ENCODE measurements at places on chromosomes 4 and X. TPM values are rescaled to one million over a fixed set of nuclear protein-coding genes. Genes with fewer than 3 reads are reported as not detected.
A peak's percentile ranks its signal among the peaks of the same experiment; 100 is the strongest.

GRCh38 chr4:42671431-42672194, 14.7 kb upstream of the ATP8A1 start:
- no peak for DNase-seq

DNA sequence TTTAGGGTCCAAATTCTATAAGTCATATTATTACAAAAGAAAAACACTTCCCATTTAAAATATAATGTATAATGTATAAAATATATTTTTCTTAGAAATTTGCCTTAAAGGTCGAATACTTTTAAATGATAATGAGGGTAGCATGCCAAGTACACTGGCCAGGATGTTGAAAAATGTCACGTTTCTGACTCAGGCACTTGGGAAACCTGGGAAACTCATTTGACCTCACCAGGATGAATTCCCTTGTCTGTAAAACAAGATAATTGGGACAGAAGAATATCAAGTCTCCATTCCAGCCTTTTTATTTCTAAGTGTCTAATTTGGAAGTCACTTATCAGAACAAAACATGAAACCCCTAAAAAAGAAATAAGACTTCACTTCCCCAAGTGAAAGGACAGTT, 3.4 kb upstream of the SLC39A8 start:
- no peak for DNase-seq

The SEC24B gene
- 30.4 TPM for total RNA-seq

DNA sequence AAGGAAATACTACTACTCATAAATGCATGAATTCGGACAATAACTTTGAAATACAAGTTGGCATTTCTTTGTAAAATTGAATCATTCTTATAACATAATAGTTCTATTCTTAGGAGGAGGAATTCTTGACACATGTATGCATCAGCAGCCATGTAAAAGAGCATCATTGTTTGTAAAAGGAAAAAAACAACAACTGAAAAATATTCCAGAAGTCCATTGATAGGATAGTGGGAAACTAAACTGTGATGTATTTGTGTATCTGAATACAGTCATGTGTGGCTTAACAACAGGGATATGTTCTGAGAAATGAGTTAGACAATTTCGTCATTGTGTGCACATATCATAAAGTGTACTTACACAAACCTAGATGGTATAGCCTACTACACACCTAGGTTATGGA, 102.0 kb upstream of the SH3RF1 start:
- no peak for DNase-seq

GRCh38 chrX:40652664-40653063, 5.3 kb upstream of the CXorf38 start:
- DNase-seq = no peak

DNA sequence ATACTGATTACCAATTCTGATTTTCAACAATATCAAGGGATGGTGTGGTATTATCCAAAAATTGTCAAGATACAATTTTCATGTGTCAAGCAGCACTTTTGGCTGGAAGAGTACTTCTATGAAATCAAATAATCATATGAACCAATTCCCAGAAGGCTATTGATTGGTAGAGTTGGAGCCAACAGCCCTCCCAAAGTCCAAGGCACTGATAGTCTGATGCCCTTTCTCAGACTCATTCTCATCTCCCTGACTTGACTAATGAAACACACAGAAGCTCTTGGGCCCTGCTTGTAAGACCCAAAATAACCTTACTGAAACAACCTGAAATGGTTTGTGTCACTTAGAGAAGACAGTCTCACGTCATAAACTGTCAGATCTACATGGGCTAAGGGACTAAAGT, 48.9 kb downstream of the ATP11C start:
- no peak for DNase-seq

DNA sequence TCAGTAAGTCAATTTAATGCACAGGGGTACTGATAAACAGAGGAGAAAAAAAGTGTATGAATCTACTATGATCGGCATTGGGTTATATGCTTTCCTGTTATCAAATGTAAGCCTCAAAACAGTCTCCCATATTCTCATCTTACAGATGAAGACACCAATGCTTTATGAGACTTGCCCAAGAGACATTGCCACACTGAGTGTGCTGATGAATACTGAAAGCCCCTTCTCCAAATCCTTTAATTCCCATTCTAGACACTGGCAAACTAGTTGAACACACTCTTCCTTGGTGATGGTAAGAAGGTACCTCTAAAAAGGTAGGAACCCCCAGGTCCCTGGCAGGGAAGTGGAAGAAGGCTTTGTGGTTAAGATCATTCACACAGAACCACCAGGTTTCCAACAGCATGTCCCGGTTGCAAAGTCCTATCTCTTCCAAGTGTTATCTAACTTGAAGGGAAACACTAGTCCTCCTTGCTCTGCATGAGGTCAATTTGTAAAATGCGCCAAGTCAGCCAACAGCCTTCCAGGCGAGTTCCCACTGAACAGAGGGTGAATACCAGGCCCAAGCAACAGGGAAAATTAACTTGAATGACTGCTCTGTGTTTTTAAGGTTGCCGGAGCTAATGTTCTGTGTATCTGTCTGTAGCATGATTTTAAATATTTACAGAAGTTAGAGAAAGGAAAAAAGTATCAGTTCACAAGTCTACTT, 5.1 kb downstream of the SETD7 start:
- DNase-seq = peak; percentile 55

GRCh38 chrX:64202808-64203325, 2.6 kb downstream of the AMER1 start:
- DNase-seq = no peak

- no peak for DNase-seq
These were observed 134.0 kb downstream of the ANXA5 start for GRCh38 chr4:121562811-121563210.

DNA sequence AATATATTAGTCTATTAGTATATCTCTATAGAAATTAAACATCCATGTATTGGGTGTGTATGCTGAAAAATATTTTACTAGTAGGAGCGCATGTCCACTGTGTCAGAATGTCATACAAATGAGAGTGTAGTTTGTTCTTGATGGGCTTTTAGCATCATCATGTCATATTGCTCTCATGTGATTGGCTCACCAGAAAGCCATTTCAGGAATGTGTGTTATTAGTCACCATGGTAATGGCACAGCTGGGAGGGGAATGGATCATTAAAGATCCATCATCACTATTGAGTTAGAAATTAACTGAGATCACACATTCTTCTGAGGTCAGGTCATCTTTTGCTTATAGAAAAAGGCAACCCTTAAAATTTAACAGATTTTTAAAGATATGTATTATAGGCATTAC, 77.3 kb downstream of the PHEX start:
- no peak for DNase-seq

DNA sequence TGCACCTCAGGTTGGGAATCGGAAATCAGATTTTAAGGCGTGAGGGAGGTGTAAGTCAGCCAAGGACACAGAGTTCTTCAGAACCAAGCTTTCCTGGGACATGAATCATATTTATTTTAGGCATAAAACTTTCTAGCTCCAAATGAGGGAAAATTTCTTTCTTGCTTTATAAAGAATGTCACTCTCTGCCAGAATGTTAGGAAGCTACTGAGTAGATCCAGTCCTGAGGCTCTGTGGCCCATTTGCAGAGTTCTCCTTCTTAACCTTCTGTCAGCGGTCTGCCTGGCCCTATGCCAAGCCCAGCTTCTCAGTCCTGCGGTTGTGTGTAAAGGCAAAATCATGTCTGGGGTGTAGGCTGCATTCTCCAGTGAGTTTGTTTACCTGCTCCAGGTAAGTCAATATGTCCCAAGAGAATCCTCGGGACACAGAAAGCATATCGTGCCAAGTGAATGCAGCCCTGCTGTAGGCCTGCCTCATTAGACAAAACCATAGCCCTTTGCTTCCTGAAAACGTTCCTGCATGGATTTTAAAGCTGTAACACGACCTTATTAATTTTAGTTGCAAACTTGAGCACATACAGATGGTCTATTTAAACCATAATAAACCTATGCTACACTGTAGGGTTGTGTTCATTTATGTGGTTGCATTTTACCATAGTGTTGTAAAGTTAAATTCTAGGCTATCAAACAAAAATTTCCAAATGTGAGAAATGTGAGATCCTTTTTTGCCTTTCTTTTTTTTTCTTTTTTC, 29.2 kb upstream of the CCNI start:
- DNase-seq = peak; percentile 59

GRCh38 chr4:156547439-156547838, 424.2 kb downstream of the PDGFC start:
- no peak for DNase-seq

The CD40LG gene
- not detected for total RNA-seq

The GPRIN3 gene
- total RNA-seq = 12.2 TPM

GRCh38 chrX:16826207-16826606, 39.9 kb downstream of the TXLNG start:
- DNase-seq = no peak

- no peak for DNase-seq
These were observed 39.8 kb downstream of the GRIA3 start for GRCh38 chrX:123223859-123224258.

- DNase-seq = no peak
These were observed 44.2 kb upstream of the RHOH start for GRCh38 chr4:40152637-40153036.

DNA sequence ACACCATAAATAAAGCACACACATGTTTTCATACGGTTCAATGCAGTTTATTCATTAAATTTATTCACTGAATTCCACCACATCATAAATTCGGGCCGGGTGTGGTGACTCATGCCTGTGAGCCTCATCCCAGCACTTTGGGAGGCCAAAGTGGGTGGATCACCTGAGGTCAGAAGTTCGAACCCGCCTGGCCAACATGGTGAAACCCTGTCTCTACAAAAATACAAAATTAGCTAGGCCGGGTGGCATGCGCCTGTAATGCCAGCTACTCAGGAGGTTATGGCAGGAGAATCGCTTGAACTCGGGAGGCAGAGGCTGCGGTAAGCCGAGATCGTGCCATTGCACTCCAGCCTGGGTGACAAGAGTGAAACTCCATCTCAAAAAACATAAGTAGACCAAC, 131.6 kb downstream of the PDS5A start:
- DNase-seq = no peak

The EGF gene
- 8.4 TPM for total RNA-seq

GRCh38 chrX:2799369-2799768, 29.4 kb upstream of the GYG2 start:
- DNase-seq = no peak

The CD38 gene
- total RNA-seq = 2.2 TPM

- DNase-seq = no peak
These were observed 14.9 kb upstream of the PIM2 start for GRCh38 chrX:48933757-48934156.

The PLA2G12A gene
- 73.0 TPM for total RNA-seq

The DIPK2B gene
- total RNA-seq = 19.3 TPM

The CENPC gene
- total RNA-seq = 8.1 TPM

DNA sequence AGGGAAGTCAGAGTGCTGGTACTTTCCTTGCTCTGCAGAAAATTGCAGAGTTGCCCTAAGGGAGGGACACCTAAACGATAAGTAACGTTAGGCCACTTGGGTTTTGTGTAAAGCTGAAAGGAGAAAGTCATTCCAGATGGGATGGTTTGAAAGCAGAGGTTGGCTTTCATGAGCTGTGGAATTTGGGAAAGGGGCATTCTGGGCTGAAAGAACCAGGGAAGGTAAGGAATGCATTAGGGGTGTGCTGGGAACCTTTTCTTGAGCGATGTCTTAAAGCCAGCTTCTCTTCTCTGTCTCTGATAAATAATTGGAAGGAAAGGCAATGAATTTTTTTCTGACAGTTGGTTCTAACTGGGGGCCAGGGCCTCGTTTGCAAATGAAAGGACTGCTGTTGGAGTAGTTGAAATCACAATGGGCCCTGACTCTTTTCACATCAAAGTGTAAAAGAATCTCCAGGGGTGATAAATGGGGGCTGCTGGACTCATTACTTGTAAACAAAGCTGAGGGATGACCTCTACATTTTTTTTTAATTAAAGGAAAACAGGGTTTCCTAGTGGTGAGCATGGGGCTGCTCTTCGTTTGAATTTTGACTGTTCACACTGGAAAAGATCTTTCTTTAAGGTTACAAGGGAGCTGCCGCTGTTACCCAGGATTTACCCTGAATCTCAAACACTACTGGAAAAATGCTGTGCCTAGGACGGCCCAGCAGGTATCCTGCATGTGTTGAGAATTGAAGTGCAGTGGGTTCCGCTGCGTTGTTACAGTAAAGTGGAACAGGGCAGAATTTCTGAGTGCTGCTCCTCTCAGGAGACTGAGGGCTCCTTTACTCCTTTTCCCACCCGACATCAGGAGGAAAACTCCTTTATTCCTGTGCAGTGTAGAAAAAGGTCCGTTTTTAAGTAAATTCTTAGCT, 25.0 kb downstream of the AFF1 start:
- no peak for DNase-seq

- DNase-seq = no peak
These were observed 142.3 kb upstream of the SLIT2 start for GRCh38 chr4:20109391-20109790.

The MED12 gene
- total RNA-seq = 30.0 TPM

- DNase-seq = no peak
These were observed 18.8 kb downstream of the FRYL start for GRCh38 chr4:48761286-48761685.

The SSX4B gene
- not detected for total RNA-seq

DNA sequence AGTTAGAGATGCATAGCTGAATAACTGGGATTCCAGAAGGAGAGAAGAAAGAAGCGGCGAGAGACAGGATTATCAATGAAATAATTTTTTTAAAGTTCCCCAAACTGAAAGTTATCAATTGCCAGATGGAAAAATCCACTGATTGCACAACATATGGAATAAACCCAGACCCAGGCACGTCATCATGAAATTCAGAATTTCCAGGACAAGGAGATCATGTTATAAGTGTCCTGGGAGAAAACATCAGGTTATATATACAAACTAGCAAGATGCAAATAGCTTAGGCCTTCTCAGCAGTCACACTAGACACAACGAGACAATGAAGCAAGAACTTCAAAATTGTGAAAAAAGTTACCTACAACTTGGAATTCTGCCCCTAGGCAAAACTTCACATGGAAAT, 200.0 kb downstream of the PALLD start:
- no peak for DNase-seq

GRCh38 chr4:89171176-89171805, 60.0 kb downstream of the TIGD2 start:
- no peak for DNase-seq

GRCh38 chr4:37748485-37748884, 62.3 kb upstream of the RELL1 start:
- no peak for DNase-seq

DNA sequence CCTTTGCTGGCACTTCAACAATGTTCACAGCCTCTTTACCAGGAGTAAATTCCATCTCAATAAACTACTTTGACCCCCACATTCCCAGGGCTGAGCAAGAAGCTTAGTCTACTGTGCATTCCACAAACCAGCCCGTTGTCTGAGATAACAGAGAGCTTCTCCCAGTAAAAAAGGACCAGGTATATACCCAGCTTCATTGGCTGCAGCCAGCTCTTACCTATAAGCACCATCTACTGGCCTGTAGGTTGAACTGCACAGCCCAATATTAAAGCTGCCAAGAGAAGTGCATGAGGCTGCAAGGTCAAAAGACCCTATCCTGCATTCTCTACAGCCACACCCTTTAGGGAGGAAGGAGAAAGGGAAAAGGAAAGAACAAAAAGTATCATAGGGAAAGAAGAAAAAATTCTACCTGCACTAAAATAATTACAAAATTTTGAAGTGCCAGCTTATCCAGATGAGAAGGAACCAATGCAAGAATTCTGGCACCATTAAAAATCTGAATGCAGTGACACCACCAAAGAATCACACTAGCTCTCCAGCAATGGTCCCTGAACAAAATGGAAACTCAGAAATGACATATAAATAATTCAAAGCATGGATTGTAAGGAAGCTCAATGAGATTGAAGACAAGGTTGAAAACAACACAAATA, 45.7 kb upstream of the INTU start:
- DNase-seq = no peak

Data from heart right ventricle (tissue), 16 donors.